ENCODE measurements at places on chromosomes 16 and 17.

DNA sequence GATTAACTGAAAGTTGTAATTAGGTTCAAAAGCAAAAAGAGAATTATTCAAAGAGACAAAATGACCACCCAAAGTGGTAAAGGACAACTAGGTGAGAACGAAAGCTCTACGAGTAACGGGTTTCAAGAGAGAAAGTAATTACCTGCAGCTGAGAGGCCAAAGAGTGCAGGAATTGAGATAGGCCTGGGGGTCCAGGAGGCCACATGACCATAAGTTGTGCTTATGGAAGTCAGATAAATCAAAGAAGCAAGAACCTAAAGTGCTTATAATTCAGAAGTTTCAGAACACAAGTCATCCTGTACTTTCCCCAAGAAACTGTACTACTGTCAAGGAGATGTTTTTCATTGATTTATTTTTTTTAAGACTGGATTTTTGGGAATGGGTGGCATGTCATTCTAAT lies 91.1 kb downstream of the TANGO6 start:
- DNase-seq = no peak

DNA sequence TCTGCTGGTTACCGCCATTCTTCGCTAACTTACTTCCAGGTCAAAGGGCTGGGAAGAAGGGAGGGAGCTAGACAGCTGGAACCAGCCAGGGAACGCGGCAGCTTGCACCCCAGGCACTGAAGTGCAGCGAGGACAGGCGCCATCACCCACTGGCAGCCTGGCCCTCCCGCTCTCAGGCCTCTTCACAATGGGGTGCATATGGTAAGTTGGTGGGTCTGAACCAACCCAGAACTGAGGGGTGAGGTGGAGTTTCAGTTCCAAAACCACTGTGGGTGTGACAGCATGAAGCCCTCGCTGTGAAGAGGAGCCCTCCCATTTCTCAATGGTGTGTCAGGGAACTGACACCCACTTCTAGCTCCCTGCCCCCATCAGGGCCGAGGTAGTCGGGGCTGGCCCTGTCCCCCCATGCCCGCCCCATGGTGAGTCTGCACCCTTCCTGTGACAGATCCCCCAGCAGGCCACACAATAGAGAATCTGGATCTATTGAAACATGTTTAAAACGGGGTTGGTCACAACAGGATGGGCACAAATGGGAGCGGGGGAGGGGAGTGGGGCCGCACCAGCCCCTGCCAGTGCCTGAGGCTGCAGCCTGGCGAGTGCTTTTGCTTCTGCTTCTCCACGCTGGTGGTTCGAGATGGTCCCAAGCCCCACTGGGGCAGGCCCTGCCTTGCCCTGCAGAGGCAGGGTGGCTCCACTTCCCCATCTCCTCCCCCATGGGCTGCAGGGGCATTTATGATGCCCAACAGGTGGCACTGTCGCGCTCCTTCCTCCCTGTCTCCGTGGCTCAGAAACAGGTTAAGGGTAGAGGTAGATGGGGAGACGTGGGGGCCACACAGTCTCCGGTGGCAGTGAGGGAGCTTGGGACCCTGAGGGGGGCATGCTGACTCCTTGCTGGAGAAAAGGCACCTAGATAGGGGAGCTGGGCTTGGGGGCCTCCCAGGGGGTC lies 2.3 kb downstream of the LIMD2 start:
- peak; percentile 89 for DNase-seq

DNA sequence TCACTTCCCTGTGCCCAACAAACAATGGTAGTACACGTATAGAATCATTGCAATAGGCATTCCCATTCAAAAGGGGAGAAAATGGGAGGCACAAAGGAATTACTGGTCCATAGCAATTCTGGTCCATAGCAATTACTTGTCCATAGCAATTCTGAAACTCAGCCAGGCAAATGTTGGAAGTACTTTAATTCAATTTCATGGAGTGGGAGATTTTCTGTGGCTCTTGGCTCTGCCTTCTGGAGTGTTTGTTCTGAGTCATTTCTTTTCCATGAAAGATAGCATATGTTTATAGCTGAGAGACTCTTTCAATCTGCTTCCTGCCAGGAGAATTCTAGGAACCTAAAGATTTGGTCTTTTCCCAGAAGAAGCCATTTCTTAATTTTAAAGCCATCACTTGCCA lies 182.8 kb upstream of the ELAC2 start:
- no peak for DNase-seq

- DNase-seq = no peak
These were observed 356.7 kb downstream of the SOX9 start for GRCh38 chr17:72477491-72477890.

- DNase-seq = no peak
These were observed 52.1 kb upstream of the MYOCD start for GRCh38 chr17:12613566-12613965.

- DNase-seq = peak; percentile 68
These were observed at the start of gene MOSMO for GRCh38 chr16:22007509-22008214. Gene MOSMO, plus strand, starts transcription at chr16:22008111. Its CDS starts 191 bp downstream, at chr16:22008302.

- DNase-seq = peak; percentile 81
These were observed 165.1 kb downstream of the CHD9 start for GRCh38 chr16:53219795-53220454.

GRCh38 chr17:80379348-80379747 lies 35.6 kb upstream of the ENDOV start:
- DNase-seq = no peak

- no peak for DNase-seq
These were observed 44.7 kb downstream of the GRB7 start for GRCh38 chr17:39782481-39782880.

DNA sequence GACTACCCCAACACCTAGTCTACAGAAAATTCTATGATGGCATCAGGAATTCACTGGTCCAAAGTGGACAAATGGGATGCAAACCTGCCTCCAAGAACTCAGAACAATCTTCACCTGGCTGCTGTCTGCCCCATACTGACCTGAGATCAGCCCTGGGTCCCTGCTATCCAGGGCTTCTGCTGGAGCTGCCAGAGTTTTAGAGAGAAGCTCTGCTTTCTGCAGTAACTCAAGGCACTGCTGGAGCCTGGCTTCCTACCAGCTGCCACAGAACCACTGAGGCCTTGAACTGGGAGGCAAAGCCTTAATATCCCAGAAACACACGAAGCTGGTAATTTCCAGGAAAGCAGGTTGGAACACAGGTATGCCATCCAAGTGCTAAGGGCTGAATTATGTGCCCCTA lies 7.5 kb downstream of the TMEM170A start:
- DNase-seq = no peak

GRCh38 chr17:72004611-72005331 lies 116.0 kb upstream of the SOX9 start:
- DNase-seq = no peak

DNA sequence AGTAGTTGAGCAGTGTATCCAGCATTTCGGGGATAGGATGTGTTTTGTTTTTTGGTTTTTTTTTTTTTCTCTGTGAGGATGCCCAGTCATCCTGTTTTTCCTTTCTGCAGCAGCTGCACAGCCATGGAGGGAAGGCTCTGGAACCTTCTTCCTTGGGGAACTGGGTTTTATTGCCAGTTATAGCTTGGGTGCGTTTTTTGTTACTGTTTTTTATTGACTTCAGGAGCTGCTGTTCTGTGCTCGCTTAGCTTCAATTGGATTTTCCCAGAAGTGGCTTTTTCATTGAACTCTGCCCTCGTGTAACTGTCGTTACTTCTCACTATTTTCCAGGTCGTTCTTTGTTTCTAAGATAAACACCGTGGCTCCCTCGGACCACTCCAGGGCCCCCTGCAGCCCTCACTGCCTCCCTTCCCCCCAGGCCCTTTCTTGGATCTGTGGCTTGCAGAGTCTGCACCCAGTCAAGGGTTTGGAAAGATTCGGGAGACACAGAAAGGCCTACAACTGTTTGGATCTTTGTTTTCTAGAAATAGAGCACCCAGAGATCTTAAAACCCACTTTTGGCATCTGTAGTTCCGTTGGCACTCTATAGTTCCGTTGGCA lies 119.7 kb upstream of the CACNG5 start:
- DNase-seq = no peak

GRCh38 chr17:8121407-8121680 lies 2.6 kb downstream of the HES7 start:
- no peak for DNase-seq

DNA sequence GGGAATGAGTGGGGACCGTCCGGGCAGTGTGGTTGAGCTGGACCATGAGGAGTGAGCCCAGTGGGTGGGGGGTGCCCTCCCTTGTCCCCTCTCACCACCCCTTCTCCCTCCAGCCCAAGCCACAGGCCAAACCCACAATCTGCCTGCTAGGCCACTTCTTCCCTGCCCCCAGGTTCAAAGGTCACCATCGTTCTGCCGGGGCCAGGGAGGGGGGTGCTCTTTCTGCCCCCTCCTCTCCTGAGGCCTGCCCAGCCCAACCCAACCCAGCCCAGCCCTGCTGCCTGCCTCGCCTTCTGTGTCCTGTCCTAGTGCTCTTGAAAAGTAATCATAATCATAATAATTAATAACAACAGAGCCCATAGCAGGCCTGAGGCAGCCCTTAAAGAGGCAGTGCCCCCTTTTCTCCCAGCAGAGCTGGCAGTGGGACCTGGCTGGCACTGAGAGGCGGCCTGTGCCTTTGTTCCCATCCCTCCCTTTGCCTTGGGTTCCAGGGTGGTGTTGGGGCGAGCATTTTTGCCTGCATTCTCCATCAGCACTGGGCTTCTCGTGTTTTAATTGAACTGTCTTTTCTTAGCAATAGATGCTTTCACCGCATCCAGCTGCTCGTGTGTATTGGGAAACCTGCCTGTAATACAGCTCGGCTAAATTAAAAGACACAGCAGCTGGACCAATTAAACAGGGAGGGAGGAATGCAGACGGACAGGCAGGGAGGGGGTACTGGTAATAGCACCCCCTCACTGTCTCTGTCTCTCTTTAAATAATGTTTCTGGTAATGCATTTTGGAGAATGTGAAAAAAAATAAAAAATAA lies 46.8 kb downstream of the SREBF1 start:
- no peak for DNase-seq

DNA sequence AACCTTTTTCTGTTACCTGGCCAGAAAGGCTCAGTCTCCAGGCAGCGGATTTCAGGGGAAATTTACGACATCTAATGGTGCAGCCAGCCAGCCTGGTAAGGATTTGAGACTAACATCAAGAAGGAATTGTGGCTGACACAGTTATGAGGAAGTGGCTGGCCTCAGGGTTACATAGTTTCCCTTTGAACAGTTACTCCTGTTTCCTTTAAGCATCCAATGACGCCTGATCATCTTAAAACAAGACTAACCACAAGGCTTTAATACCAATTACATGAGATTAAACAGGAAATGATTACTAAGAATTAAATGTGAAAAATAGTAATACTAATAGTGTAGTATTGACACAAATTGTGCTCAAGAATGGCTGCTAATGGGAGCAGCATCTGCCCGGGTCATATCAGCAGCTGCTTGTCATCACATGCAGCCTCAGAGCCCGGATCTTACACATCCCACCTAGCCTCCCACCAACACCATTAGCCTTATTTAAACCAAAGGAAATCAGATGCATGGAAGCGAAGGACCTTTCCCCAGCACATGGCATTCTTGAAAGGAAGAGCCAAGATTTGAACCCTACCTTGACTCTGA lies 431.8 kb downstream of the PMP22 start:
- DNase-seq = no peak

- no peak for DNase-seq
These were observed 61.9 kb downstream of the MPHOSPH6 start for GRCh38 chr16:82108100-82108499.

Data from suppressor macrophage (primary cell).